ENCODE measurements at places on chromosomes 16 and 17.

GRCh38 chr17:68446626-68447041 is 10.7 kb downstream of the WIPI1 start:
- no peak for DNase-seq

DNA sequence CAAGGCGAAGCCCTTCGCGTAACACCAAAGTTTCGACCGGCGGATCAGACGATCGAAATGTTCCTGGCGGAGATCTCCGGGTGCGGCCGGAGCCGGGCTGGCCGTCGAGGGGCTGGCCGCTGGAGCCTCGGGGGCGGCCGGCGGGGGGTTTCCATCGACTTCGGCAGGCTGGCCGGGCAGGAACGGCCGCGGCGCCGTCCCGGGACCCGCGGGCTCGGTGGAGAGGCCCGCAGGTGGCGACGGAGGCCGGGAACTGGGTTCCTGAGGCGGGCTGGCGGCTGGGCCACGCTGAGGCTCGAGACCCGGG is 1.1 kb downstream of the EPOP start:
- no peak for DNase-seq

DNA sequence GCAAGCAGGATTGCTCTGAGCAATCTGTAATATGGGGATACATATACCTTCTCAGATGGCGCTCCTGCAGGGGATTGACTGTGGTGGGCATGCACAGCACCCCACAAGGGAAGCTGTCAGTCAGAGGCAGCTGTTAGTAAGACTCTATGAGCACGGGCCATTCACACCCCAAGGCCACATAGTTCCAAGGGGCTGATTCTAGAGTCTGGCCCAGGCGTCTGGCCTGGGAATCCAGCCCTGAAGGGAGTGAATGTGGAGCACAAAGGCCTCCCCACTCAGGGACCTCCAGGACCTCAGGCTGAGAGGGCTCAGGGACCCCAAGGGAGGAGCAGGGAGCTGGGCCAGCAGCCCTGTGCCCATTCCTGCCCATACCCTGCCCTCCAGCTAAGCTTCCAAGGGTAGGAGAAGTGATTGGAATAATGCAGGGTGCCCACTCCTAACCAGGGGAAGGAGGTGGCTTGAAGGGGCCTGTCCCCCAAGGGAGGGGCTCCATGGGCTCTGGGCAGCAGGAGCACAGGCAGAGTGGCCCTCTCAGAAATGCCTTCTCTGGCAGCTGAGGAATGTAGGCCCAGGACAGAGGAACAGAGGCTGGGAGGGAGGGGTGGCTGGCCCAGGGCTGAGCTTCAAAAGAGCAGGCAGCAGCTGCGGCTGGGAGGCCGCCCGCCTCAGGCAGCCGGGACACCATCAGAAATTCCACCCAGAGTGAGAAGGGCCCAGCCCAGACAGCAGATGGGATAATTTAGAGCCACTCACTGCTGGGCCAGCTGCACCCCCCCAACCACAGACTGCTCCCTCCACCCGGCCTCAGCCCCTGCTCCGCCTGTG is 48.9 kb upstream of the MRPS23 start:
- no peak for DNase-seq

DNA sequence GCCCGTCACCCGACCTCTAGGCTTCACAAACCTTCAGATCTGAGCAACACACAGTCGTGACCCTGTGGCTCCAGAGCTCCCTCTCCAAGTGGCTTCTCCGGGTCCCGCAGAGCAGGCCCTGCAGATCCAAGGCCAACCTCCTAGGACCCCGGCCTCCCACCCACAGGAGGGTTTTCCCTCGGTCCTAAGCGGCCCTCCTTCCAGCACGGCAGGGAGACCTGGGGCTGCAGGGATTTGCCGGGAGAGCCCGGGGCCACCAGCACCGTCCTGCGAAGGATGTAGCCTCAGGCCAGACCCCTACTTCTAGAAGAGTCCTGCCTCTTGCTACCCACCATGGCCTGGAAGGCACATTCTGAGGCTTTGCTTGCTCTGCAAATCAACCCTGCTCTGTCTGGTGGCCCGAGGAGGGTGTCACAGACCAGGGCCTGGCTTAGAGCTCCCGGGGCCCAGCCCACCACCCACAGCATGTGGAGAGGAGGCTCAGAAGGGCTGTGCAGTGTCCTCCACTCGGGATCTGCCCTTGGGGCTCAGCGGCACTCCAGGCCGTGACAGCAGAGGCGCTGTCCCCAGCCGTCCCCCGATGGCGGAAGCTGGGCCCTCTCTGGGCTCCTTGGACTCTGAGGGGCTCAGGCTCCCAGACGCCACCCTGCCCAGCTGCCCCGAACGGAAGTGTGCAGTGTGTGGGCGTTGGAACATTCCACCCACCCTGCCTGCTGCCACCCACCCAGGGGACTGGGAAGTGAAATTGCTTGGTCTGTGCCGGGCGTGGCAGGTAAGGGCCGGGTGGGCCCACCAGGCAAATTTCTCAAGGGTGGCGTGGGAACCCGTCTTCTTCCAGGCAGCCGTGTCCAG is 28.8 kb upstream of the ACSF3 start:
- DNase-seq: no peak

- DNase-seq: no peak
These were observed 6.5 kb downstream of the SLC47A2 start for GRCh38 chr17:19709841-19710240.

GRCh38 chr16:23278031-23278430 is 24.1 kb upstream of the SCNN1B start:
- DNase-seq: no peak

- DNase-seq: no peak
These were observed at the start of gene MIF4GD for GRCh38 chr17:75270966-75271232. Gene MIF4GD, minus strand, starts transcription at chr17:75271231. Its CDS starts 1,036 bp downstream, at chr17:75270195.

DNA sequence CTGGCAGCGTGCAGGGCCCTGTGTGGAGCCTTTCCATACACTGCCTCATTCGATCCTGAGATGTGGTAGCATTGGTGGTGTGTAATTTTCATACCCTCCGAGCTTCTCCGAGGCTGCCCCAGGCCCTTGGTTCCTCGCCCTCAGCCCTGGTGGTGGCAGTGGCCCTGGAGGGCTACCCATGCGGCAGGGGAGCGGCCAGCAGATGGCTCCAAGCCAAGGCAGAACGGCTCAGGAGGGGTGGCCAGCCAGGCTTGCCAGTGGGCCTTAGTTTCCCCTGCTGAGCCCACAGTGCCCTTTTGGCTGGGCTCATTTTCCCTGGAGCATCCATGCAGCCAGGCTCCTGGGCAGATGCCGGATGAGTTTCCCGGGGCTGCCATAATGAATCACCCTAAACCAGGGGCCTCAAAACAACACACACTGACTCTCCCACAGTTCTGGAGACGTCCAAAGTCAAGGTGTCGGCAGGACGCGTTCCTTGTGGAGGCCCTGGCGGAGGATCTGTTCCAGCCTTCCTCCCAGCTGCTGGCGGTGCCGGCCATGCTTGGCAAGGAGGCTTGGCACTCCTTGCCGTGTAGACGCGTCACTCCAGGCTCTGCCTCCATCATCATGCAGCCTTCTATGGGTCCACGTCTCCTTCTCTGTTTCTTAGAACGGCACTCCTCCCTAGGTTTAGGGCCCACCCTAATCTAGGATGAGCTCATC is 158.8 kb upstream of the GSE1 start:
- no peak for DNase-seq

- DNase-seq: no peak
These were observed 15.9 kb upstream of the ADGRG1 start for GRCh38 chr16:57612494-57612893.

- no peak for DNase-seq
These were observed 126.5 kb upstream of the CORO6 start for GRCh38 chr17:29749045-29749825.

- DNase-seq: no peak
These were observed at the start of gene CHP2 for GRCh38 chr16:23754594-23755483. Gene CHP2, plus strand, starts transcription at chr16:23755026. Its CDS starts 24 bp downstream, at chr16:23755050.

- DNase-seq: peak; percentile 72
These were observed at the start of gene PGS1 for GRCh38 chr17:78378225-78379130. Gene PGS1, plus strand, starts transcription at chr17:78378649. Its CDS starts 17 bp downstream, at chr17:78378666.

DNA sequence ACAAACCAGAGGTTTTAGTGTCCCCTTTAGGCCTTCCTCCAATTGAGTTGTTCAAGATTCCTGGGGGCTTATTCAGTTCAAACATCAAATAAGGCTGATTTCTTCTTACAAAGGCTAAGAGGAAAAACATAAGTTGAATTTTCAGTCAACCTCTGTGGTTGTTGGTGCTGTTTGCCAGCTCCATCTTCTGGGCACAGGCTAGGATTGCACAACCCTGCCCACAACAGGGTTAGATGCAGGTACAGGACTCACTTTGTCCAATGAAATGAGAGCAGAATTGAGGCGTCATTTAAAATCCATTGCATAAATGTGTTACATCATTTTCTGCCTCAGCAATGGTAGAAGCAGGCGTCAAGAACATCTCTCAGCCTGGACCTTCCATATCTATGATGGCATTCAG is 173.3 kb downstream of the PMP22 start:
- no peak for DNase-seq

DNA sequence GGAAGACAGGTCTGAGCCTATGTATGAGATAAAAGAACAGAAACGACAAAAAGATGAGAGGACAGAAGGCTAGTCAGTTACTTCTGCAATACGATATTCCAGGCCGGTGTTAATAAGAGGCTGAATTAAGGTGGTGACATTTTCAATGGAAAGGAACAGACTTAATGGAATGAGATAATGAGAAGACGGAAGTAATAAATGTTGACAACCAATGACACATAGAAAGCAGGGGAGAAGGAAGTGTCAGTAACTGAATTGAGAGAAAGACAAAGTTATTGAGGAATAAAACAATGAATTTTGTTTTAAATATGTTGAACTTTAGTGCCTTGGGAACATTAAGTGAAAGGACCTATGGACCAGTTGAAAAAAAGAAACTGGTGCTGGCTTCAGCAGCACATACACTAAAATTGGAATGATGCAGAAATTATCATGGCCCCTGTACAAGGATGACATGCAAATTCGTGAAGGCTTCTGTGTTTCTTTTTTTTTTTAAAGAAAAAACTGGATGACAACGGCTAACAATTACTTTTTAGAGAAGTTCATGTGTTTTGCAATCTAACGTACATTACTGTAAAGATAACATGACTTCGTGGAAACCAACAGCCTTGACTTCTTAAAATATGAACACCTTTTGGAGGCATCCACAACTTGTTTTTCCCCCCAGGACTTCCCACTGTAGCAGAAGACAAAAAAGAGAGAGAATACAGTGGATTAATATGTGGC is 18.5 kb upstream of the CPD start:
- no peak for DNase-seq

DNA sequence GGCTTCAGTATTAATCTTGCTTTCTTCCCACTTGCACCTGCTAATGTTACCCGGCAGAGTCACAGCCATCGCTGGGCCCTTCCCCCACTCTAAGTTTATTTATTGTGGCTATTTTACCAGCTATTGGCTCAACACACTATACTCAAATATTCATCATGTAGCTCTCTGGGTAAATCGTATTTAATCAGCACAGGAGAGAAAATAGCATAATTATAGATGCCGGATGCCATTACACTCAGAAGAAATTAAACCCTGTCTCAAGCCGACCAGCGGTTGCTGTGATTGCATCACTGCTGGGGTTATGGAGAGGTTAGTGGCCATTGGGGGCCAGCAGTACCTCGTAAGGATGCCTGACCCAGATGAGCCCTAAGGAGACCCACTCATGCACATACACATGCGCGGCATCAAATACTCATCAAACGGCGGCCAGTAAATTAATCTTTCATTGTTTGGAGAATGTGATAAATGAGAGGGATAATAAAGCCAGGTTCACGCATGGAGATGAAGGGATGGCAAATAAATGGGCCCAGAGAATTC is 269.5 kb upstream of the ZFHX3 start:
- DNase-seq: no peak

- no peak for DNase-seq
These were observed 17.4 kb upstream of the MTSS2 start for GRCh38 chr16:70703041-70703834.

DNA sequence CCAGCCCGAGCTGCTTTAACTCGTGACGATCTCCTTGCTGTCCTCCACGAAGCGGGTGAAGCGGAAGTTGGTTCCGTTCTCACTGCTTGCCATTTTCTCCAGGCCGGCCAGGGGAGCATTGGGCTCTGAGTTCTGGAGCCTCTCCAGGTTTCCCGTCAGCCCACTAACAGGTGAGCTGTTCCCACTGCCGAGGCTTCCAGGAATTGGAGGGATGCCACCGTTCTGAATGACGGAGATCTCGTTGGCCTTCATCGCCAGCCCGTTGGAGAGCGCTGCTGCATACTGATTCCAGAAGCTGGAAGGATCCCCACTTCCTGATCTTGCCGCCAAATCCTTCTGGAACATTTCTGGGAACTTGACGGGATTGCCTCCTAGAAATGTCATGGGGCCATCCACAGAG is 14.0 kb downstream of the SALL1 start:
- no peak for DNase-seq

- no peak for DNase-seq
These were observed 9.0 kb upstream of the PPP1R27 start for GRCh38 chr17:81843713-81844326.

GRCh38 chr16:84999857-85000480 is 11.4 kb downstream of the ZDHHC7 start:
- no peak for DNase-seq

DNA sequence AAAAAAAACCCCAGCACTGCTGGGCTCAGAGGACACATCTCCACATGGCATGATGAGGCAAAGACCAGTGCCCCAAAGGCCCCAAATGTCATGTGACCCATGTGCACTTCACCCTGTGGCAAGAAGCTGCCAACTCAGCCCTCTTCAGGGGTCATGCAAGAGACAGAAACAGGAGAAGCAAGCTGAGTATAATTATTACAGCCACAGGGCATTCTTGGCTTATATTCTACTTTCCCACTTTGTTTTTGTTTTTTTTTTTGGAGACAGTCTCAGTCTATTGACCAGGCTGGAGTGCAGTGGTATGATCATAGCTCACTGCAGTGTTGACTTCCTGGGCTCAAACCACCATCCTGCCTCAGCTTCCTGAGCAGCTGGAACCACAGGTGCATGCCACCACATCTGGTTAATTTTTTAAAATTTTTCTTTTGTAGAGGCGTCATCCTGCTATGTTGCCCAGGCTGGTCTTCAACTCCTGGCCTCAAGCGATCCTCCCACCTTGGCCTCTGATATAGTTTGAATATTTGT is 32.7 kb upstream of the LITAF start:
- DNase-seq: no peak

- DNase-seq: no peak
These were observed 21.2 kb upstream of the ITGA3 start for GRCh38 chr17:50034498-50035364.

DNA sequence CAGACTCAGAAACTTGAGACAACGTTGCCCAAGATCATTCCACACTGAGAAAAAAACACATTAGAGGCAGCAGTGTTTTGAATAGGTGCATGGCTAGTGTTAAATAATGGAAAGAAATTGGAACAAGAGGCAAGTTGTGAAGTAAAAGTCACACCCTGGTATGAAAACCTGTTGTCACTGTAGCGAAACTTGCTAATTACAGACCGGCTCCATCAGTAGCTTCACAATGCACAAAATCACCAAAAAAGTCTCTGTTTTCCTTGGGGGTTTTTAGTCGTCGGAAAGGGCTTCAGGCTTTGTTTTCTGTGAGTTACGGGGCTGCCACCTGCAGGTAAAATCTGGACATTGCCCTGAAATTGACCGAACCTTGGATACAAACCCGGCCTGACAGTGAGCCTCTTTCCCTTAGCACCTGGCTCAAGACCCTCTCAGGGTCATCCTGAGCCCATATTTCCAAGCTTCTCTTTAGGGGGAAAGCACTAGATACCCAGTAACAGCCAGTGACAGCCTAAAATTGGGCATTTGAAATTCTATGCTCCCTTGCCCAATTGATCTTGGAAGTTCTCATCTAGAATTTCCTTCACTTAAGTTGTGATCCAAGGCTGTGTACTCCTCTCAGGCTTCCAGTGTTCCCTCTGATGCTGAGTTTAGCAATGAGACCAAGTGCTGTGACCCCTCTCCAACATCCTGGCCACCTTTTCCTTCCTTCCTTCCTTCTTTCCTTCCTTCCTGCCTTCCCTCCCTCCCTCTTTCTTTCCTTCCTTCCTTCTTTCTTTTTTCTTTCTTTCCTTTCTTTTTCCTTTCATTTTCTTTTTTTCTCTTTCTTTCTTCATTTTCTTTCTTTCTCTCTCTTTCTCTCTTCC is 7.2 kb upstream of the GRB2 start:
- peak; percentile 37 for DNase-seq

Data from stimulated activated CD8-positive, alpha-beta memory T cell treated with anti-CD3 and anti-CD28 coated beads, Interleukin-4, amount 100 ng/mL, for 1 hour (primary cell).